Astrocyte (in vitro differentiated cells and primary cell): ENCODE measurements at places on chromosomes 1 and 21.
A peak's percentile ranks its signal among the peaks of the same experiment; 100 is the strongest.

DNA sequence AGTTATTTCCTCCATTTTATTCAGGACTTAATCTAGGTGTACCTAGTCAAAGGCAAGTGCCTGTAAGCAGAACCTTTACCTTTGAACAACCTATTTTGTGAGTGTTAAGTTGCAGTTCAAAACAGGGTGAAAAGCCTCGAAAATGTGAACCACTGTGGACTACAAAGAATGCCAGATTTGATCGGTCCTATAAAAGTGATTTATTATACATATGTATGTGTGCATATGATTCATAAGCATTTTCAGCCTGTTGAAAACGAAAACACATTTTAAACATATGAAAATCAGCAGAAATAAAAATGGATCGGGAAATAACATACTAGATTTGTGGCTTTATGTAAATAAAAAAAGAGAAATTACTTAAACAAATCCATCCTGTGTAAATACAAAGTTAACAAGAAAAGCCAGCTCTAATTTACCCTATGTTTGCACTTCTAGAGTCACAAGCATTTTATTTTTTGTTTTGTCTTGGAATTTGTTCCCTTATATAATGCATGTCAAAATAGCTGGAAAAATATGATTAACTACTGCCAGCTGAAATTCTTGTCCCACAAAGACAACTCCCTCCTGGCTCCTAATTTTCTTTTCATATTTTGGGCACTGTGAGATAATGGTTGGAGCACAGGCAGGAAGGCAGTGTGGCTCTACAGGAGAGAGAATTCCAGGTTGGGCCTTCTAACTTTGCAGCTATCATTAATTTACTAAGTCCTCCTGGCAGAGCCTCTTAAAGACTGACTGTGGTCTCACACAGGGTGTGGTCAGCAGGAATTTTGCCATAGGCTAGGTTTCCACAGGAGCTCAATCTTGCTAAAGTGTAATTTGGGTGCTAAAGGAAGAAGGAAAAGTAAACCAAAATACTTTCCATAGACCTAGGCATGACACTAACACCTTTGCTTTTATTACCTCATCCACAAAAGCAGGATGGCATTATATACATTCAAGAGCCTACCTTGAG, 70.2 kb upstream of the CDC42BPA start:
- no peak for DNase-seq

DNA sequence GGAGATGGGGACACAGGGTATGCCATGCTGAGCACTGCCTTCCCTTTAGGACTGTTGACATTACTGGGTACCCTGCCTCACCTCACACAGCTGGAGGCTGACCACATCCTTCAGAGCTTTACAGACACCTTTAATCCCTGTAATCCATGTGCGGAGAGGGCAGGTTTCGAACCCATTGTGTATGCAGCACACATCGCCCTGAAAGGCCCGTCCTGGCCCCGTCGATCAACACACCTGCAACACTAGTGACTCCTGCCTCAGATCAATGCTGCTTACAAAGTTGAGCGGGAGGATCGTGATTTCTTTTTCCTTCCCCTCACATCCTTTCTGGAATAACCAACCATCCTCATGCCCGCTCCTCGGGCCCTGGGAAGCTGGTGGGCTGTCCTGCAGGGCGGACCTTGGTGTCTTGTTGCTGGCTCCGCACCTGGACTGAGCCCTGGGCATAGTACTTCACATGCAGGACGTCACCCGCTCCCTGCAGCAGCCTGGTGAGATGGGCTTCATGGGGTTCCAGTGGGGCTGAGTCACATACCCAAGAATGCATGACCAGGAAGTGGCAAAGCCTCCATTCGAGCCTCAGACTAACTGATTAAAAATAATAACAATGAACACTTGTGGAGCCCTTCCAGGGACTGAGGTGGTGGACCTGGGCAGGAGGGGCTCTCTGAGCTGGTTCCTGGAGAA, 403.6 kb downstream of the PTPRU start:
- peak; percentile 90 for DNase-seq

DNA sequence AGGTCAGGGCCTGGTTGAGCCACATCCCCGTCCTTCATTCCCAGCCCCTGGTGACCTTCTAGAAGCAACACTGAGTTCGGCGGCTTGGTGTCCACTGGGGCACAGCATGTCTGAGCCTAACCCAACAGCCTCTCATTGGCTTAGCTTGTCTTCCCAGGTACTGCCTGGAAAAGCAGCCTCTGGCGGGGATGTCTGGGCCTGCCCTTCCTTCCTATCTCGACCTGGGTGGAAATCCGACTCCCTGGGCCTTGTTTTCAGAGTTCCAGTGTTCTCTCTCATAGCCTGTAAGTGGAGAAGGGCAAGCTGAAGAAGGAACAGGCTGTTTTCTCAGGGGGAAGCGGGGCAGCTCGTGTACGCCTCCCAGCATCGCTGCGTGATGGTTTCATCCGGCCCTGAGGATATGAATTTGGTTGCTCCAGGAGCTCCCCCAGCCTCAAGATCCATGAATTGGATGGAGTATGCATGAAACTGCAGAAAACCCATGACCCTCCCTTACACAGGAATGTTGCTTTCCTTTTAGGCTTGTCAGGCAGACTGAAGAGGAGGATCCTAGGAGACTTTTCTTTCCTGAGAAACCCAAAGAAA, 116.5 kb upstream of the IRF2BP2 start:
- no peak for DNase-seq

GRCh38 chr1:2174348-2175054, 20.1 kb downstream of the FAAP20 start:
- DNase-seq = peak; percentile 30

DNA sequence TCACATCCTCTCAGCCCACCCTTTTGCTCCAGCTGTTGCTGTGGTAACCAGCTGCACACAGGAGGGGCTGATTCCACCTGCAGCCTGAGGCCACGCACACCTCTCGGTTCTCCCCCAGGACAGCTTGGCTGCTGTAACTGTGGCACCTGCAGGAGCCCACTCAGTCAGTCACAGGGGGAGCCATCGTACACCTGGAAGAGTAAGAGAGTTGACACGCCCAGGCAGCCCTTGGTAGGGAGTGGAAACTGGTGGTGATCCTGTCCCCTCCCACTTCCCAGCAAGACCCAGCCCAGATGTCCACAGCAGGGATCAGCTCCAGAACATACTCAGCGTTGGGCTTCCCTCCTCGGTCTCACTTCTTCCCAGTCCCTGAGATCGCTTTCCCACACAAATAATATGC, 32.2 kb upstream of the BACE2 start:
- DNase-seq = no peak

DNA sequence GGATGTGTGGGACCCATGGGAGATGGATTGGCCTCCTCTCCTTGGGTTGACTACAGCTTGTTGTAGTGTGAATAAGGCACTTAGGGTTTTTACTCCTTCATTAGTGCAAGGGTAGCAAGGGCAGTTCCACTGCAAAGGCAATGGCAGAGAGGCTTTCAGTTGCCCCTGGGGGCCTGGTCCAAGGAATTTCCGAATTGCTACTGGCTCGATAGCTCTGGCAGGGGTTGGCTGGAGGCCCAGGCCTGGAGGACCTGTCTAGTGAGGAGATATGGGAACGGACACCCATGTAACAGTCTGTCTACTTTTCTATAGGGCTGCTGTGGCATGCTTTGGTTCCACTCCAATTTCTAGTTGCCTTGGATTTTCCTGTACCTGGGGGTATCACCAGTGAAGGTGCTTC, 218.9 kb upstream of the C1orf105 start:
- no peak for DNase-seq
